ENCODE measurements at places on chromosomes 3 and 15.

DNA sequence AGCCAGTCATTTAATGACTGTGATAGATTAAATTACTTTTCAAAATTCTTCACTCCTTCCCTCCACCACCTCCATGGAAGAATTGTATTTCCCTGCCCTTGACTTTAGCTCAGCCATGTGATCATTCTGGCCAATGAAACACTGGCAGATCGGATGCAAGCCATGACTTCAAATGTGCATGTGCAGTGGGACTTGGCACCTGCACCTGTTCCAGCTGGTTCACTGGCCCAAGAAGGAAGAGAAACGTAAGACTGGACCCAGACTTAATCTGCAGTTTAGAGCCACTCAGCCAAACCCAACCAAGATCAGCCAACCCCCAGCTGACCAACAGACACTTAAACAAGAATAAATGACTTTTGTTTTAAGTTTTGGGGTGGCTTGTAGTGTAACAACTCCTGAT lies 11.8 kb downstream of the DPH3 start:
- no peak for DNase-seq

GRCh38 chr3:16916840-16917239 lies 32.1 kb downstream of the PLCL2 start:
- no peak for DNase-seq

DNA sequence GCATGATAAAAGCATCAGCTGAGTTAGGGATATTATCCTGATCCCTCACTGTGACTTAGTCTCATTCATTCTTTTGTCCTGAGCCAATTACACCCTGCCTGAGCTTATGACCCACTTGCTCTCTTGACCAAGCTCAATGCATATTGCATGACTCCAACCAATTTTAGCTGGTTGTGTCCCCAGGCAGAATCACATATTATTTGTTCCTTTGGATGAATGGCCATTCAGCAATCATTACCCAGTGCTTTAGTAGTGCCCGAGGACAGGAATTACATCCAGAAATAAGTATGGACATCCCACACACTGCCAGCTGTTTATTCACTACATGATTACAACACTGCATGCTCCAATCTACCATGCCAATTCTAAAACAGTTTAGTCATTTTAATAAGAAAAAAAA lies 322.5 kb downstream of the ZBBX start:
- no peak for DNase-seq

- DNase-seq = no peak
Observed at GRCh38 chr15:42154212-42154941, 2.1 kb downstream of the PLA2G4F start.

GRCh38 chr3:87121856-87122255 lies 105.3 kb upstream of the CHMP2B start:
- DNase-seq = no peak

GRCh38 chr3:82100378-82100777 lies 338.9 kb upstream of the GBE1 start:
- DNase-seq = no peak

GRCh38 chr3:58052373-58053273 lies 44.4 kb downstream of the FLNB start:
- no peak for DNase-seq

- DNase-seq = no peak
Observed at GRCh38 chr3:120824613-120825012, 82.1 kb downstream of the GTF2E1 start.

DNA sequence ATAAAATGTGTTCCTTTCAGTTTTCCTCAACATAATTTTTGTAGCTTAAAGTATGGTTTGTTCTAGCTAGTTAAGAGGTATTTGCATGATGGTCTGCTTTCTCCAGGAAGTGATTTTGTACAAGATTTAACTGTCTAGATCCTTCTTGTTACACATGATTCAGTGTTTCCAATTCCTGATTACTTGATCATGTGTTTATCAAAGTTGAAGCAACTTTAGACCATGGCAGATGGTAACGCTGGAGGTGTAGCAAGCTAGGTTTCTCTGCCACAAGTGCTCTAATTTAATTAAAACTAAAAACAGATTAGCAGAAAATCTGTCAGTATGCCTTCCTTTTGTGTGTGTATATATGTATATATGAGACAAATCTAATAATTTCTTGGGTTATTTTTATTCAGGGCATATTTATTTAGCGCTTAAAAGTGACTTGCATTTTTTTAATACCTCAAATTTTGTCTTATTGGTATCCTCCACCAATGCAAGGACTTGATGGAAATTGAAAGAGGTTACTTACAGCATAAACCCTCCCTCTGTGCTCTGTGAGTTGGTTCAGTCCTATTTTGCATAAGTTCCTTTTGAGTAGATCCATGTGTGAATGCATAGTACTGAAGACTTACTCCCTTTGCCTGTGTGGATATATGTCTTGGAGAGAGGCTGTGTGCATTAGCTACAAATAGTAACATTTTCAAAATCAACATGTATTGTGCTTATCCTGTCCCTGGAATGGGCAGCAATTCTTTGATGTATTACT lies 157.3 kb upstream of the CGNL1 start:
- DNase-seq = no peak

- DNase-seq = peak; percentile 5
Observed at GRCh38 chr15:97961067-97961954, 808 bp downstream of the ARRDC4 start.

GRCh38 chr3:66239513-66240123 lies 18.8 kb downstream of the SLC25A26 start:
- no peak for DNase-seq

DNA sequence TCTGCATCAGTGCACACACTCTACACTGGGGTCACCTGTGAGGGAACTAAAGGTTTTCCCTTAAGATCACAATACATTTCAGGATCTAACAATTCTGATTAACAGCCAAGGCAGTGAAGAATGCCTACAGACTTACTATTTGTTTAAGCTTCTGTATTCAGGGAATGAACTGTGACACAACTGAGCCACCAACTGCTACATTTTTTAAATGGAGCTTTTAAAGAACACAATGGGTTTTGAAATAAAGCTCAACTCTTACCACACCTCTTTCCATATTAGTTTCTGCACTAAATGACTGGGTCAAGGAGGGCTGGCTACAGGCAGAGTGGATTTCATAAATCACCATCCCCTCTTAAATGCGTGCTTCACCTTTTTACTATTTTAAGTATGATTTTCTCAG lies 100.2 kb downstream of the TMCC1 start:
- no peak for DNase-seq

GRCh38 chr3:168405288-168405687 lies 309.6 kb upstream of the GOLIM4 start:
- DNase-seq = no peak

GRCh38 chr15:98764291-98764690 lies 116.0 kb downstream of the IGF1R start:
- no peak for DNase-seq

GRCh38 chr3:63126530-63126929 lies 151.6 kb upstream of the SYNPR start:
- DNase-seq = no peak

DNA sequence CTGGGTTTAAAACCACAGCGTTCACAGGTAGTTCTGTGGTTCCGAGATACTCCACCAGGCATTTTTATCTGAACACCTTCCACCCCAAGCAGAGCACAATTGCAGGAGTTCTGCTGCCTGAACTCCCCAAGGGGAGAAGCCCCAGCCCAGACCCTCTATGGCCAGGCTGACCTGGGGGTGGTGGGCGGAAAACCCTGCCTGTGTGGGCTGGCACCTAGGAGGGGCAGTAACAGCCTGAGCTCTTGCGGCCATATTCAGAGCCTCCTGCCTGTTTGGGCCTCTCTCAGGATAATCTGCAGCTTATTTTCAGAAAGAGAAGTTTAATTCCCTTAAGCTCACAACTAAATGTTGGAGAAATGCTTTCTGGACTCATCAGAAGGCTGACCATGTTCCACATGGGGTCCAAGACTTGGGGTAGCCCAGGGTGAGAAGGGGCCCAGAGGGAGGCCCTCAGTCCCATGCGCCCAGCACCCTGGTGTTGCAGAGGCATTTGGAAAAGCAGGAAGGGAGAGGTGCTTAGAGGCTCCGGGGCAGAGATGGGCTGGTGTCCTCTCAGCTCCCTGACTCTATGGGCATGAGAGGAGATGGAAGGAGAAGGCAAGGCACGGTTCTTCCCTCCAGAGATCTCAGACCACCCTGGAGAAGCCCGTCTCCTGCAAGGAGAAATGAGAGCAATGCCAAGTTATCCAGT lies 195.6 kb upstream of the TPM1 start:
- no peak for DNase-seq

- no peak for DNase-seq
Observed at GRCh38 chr3:75906555-75907112, 121.3 kb upstream of the ZNF717 start.

- DNase-seq = no peak
Observed at GRCh38 chr15:39736412-39737195, 46.0 kb downstream of the FSIP1 start.

DNA sequence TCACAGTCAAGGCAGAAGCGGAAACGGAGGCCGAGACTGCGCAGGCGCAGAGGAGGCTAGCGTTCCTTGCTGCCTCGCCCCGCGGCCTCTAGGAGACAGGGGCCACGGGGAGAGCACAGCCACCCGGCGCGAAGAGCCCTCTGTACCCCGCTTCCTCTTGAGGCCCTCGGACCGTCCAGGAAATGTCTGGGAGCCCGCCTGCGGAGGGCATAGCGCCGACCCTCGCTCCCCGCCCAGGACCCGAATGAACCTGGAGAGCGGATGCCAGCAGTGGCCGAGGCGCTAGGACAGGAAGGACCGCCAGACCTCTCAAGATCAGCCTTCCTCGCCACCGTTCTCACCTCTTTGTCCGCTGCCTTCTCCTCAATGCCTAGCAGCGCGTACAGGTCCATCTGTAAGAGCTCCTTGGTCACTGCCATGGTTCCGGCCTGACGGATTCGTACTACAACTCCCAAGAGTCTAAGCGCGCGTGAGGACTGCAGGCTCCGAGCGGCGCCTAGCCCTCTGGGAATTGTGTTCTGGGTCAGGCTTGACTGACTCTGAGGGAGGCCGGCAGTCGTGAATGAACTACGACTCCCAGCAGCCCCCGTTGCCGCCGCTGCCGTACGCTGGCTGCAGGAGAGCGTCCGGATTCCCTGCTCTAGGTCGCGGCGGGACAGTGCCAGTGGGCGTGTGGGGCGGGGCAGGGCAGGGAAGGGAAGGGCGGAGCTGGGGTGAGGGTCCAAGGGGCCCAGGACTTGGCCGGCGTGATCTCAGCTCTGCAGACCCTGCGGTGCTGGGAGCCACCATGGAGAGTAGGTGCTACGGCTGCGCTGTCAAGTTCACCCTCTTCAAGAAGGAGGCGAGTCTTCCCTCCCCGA lies at the start of the genes DNAJC17 and ZFYVE19:
Gene DNAJC17, minus strand, starts transcription at position 446 of the 860 bp plus-strand sequence. Its CDS starts 27 bp downstream, at position 419.
Gene ZFYVE19, plus strand, starts transcription at position 62 of the 860 bp plus-strand sequence. Its CDS starts 501 bp downstream, at position 563.
- DNase-seq = peak; percentile 91

GRCh38 chr3:153289334-153289808 lies 127.3 kb downstream of the RAP2B start:
- no peak for DNase-seq

- DNase-seq = no peak
Observed at GRCh38 chr3:181326637-181327223, 337.2 kb upstream of the DNAJC19 start.

DNA sequence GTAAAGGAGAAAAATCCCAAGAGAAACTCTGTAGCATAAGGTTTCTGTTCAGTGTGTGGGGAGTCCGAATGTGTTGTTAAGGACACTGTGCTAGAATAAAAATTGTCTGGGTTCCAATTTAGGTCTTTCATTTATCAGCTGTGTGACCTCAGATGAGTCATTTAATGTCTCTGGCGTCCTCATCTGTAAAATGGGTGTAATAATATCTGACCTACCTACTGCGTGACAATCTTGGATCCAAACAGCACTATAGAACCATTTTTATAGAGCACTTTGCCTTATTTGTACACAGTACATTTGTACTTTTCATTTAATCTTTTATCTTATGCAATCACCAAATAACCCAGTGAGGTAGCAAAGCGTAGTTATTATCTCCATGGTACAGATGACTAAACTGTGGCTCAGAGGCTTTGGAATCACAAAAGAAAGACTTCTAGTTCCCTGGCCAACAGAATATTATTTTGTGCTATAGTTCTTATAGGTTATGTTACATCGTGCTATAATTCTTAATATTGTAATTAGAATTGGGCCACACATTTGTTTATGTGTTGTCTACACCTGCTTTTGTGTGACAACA lies 46.6 kb upstream of the TNIK start:
- no peak for DNase-seq

- DNase-seq = no peak
Observed at GRCh38 chr3:7285505-7285904, 424.6 kb downstream of the GRM7 start.

DNA sequence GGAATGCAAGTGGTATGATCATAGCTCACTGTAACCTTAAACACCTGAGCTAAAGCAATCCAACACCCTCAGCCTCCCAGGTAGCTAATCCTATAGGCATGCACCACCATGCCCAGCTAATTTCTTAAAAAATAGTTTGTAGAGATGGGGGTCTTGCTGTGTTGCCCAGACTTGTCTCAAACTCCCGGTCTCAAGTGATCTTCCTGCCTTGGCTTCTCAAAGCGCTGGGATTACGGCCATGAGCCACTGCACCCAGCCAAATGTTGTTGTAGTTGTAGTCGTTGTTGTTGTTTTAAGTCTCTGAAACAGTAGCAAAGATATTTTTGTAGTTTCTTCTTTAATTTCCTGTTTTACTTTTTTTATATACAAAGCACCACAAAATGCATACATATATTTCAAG lies 616.6 kb downstream of the NAALADL2 start:
- DNase-seq = no peak

DNA sequence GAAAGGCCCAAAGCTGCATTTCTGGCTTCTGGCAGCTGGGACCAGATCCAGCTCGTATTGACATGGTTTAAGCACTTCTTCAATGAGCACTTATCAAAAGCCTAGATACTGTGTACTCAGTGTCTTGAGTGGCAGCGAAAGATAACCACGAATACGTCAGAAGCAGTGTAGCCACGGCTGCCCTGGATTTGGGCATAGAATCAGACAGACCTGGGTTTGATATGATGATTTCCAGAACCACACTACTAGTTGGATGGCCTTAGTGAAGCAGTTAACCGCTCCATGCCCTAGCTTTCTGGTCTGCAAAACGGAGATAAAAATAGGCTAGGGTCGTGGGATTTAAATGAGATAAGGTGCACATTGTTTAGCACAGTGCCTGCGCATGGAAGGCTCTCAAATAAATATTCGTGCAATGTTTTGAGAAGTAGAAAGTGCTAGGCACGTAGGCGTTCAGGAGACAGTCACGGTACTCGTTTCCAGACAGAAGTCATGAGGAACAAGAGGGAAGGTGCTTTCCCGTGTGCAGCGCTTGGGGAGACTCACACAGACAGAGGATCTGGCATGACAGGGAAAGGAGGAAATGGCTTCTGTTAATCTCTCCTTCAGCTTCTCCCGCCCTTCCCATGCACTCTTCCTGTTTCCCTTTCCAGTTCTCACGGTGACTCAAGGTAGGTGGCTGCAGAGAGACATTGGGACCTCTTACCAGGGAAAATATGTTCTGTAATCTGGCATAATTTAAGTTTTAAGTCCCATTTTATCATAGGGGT lies 70.3 kb downstream of the CCNL1 start:
- DNase-seq = no peak

- DNase-seq = peak; percentile 65
Observed at GRCh38 chr3:38039899-38040261, 872 bp downstream of the DLEC1 start.

DNA sequence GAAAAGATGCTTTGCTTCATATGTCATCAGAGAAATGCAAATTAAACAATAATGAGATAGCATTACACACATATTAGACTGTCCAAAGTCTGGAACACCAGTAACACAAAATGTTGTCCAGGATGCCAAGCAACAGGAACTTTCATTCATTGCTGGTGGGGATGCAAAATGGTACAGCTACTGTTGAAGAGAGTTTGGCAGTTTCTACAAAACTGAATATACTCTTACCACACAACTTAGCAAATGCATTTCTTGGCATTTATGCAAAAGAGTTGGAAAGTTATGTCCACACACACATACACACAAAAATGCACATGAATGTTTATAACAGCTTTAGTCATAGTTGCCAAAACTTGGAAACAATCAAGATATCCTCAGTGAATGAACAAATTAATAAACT lies 195.2 kb upstream of the MME start:
- no peak for DNase-seq

Data from CD4-positive, alpha-beta memory T cell (primary cell).